IMR-90 (cell line): ENCODE measurements at places on chromosomes 1 and 21. TPM values are rescaled to one million over a fixed set of nuclear protein-coding genes. Genes with fewer than 3 reads are reported as not detected.

The GPR3 gene
- polyA plus RNA-seq: 4.8 and 5.4 TPM in 2 replicates

The ST6GALNAC5 gene
- polyA plus RNA-seq: 3.7 and 4.0 TPM in 2 replicates

The C1orf50 gene
- 4.7 and 6.0 TPM in 2 replicates for polyA plus RNA-seq

The GJA8 gene
- polyA plus RNA-seq: not detected in 2 replicates

The PHTF1 gene
- 7.6 and 9.6 TPM in 2 replicates for polyA plus RNA-seq
